ENCODE measurements at places on chromosomes 2 and 18.

GRCh38 chr2:236916181-236916580, 169.5 kb upstream of the COPS8 start:
- no peak for DNase-seq

DNA sequence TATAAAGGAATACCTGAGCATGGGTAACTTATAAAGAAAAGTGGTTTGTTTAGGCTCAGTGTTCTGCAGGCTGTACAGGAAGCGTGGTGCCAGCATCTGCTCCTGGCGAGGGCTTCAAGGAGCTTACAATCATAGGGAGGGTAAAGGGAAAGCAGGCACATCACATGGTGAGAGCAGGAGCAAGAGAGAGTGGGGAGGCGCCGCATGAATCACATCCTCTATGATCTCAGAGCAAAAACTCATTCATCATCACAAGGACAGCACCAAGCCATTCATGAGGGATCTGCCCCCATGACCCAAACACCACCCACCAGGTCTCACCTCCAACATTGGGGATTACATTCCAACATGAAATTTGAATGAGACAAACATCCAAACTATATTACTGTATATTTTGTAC, 32.5 kb downstream of the R3HDM1 start:
- DNase-seq, result no peak

DNA sequence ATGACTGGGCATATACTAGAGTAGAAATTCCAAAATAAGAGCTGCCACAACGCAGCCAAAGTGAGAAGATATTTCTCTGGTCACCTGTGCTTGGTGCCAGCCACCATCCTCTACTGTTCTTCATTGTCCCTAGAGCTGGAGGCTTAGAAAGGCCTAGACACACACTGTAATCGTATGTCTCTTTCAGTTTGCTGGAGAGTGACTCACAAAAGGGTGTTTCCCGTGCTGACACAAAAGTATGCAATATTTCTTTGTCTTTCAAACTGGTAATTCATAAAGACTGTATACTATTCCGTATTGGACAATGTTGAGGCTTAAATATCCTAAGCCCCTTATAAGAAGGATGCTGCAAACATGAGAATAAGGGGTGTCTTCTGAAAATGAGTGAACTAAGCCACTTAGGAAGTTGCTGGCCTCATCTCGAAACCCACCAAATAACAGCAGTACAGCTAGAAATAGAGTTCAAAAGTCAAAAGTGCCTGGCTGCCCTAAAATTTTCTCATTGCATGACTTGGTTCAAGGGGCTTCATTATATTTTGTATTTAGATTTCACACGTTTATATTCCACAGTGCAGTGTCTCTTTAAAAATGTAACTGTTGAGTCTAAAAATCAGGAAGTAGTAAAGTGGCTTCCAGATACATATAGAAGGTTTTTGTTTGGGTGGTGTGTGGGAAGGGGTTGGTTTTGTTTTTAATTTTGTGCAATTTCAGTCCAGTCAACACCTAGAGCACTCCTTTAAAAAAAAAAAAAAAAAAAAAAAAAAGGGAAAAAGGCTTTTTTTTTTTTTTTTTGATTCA, 601.1 kb downstream of the ARHGAP15 start:
- DNase-seq, result peak; percentile 79

DNA sequence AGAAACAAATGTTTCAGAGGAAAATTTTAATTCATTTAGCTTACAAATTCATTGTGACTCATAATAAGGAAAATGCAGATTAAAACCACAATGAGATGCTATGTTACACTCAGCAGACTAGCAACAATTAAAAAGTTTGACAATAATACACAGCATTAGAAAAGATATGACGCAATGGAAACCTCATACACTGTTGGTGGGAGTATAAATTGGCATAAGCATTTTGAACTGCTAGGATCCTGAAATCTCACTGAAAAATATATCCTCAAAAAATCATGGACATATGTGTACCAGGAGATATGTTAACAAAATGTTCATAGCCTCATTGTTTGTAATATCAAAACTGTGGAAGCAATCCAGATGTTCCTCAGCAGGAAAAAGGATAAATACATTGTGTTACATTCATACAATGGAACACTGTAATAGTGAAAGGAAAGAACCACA, 13.7 kb downstream of the CALCRL start:
- peak; percentile 36 for DNase-seq

DNA sequence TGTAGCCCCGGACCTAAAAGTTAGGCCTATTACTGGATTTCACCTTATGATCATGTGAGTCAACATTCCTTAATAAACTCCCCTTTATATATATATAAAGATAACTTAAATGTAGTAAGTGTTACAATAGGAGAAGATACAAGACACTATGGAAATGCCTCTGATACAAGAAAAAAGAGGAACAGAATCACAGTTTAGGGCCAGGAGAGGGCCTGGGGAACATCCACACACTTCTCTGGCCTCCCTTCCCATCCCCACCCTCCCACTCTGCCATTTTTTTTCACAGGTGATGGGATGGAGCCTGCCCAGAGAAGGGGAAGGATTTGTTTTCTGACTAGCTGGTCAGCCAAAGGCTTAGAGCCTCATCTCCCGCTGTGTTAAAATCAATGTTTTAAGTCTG, 6.4 kb downstream of the CDC42EP3 start:
- DNase-seq, result no peak

GRCh38 chr2:84878459-84878858, 2.4 kb downstream of the TRABD2A start:
- no peak for DNase-seq

DNA sequence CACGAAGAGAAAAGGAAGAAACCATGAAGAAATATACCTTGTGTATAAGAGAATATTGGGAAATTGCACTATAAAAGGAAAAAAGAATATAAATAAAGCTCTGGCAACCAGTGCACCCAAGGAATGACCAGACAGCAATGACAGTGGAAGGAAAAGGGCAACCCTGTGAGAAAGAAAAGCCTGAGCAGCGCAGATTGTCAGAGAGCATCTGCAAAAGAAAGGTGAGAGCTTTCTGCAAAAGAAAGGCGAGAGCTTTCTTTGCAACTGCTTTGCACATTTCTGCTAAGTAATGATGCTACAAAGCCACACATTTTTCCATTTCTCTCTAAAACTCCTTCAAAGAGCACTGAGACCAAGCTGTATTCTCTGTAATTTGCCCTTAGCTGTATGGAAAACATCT, 83.6 kb downstream of the CTNNA2 start:
- DNase-seq, result no peak

DNA sequence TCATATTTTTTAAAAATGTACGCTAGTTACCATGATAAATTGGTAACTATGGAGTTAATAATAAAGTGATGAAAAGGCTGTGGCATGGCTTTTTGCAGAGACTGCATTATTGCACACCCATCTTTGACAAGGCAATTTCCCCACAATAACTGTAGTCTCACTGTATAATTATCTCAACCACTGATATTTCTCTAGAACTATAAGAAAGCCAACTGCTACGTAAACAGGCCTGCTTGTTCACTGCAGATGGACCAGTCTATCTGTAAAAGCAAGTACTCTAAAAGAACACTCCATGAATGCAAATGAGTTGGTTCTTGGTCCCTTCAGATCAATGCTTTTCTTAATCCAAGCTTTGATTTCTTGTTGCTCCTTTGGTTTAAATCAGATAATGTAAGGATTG, 218.7 kb downstream of the RBM43 start:
- DNase-seq, result no peak

- DNase-seq, result no peak
Measured at GRCh38 chr2:105080461-105080860, 42.6 kb downstream of the MRPS9 start.

- DNase-seq, result no peak
Measured at GRCh38 chr2:222998459-222998858, 53.5 kb upstream of the KCNE4 start.

- no peak for DNase-seq
Measured at GRCh38 chr2:85651097-85651496, 16.9 kb downstream of the SFTPB start.

DNA sequence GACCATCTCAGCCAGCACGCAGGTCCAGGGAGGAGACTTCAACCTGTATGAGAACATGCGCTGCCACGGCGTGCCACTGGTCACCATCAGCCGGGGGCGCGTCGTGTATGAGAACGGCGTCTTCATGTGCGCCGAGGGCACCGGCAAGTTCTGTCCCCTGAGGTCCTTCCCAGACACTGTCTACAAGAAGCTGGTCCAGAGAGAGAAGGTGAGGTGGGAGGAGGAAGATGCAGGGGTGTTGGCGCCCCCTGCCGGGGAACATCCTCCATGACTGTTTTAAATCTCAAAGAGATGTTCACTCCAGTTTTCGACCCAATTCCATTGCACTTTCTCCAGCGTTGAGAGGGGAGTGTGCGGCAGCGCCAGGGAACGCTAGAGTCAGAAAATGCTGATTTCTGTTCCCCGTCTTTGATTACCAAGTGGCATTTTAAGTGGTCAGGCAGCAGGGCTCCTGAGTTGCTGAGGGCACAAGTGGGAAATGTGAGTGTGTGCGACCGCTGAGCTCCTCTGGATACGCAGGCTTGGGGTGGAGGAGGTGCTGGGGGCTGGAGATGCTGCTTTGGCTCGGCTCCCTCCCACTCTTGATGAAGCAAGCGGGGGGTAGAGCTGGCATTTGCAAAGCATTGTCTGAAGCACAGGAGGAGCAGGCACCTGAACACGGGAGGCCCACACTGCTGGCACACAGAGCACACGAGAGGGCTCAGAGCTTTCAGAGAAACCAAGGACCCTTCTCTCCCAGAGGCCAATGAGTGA, 27.7 kb upstream of the MAPRE3 start:
- peak; percentile 95 for DNase-seq

- DNase-seq, result no peak
Measured at GRCh38 chr18:293536-293935, 25.7 kb upstream of the THOC1 start.

GRCh38 chr2:46538393-46538792, 59.0 kb downstream of the TMEM247 start:
- no peak for DNase-seq

GRCh38 chr2:7812231-7812995, 869.4 kb upstream of the ID2 start:
- no peak for DNase-seq

GRCh38 chr2:28325567-28326468, 66.8 kb upstream of the FOSL2 start:
- peak; percentile 75 for DNase-seq

- peak; percentile 42 for DNase-seq
Measured at GRCh38 chr2:54898456-54899226, 151.6 kb downstream of the RTN4 start.

DNA sequence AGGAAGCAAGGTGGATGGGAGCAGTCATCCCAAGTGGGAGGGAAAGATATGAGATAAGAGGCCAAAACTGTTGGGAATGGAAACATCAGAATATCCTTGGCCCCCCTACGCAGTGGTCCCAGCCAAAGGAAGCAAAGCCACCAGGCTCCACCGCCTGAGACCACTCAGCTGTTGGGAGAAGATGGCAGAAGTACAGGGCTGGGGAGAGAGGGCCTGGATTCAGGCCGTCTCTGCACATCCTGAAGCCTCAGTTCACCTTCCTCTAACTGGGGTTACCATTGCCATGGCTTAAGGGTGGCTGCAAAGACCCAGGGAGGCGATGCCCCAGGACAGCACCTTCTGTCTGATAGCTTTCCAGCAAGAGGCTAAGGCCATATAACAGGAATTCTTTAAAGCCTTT, 193.8 kb downstream of the MGAT5 start:
- no peak for DNase-seq

DNA sequence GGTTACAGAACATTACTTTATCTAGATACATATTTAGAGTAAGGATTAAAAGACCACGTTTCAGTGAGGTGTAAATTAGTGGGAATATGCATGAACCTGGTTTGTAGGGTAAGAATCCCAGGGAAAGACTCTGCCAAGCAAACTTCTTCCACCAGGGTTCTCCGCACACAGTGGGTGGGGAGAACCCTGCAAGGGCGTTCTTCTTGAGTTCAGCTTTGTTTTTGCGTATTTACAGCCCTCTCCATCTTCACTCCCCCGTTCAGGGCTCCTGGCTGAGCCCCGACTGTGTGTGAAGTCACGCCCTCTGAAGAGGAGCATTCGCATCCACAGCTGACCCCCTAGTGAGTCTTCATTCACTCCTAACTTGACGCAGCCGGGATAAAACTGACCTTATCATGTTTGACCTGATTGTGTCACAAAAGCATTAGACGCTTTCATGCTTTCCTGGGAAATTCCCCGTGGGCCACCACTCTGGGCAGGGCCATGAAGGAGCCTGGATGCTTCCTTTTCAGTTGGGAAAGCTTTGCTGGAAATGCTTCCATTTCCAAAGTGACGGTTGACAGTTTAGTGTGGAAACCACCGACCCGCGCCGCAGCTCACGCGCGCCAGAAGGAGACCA, 1.0 kb downstream of the ALKAL2 start:
- no peak for DNase-seq

GRCh38 chr2:20567159-20567925, 83.6 kb downstream of the HS1BP3 start:
- DNase-seq, result peak; percentile 36

DNA sequence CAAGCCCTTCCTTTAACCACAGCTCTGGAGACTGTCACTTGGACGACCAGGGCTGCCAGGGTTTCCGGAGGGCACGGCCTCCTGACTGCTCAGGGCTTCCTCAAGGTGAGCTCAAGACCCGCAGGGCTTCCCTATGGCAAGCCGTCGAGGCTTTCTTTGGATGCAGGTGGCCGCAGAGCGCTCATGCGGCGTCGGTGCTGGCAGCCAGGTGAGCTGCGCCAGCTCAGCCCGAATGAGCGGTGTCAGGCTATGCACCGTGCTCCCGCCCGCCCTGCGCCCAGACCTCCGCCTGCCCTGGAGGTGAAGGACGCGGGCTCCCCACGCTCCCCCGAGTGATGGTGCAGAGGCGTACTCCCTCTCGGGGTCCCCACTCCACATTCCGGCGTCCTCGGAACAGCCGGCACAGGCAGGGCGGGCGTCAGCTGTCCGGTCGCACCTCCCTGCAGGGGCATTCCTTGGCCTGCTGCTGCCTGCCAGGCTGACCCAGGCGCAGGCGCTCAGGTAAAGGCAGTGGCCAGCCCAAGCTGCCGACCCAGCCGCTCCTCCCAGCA, 20.8 kb upstream of the TUBB6 start:
- no peak for DNase-seq

- no peak for DNase-seq
Measured at GRCh38 chr18:23519734-23520133, 16.4 kb downstream of the RMC1 start.

DNA sequence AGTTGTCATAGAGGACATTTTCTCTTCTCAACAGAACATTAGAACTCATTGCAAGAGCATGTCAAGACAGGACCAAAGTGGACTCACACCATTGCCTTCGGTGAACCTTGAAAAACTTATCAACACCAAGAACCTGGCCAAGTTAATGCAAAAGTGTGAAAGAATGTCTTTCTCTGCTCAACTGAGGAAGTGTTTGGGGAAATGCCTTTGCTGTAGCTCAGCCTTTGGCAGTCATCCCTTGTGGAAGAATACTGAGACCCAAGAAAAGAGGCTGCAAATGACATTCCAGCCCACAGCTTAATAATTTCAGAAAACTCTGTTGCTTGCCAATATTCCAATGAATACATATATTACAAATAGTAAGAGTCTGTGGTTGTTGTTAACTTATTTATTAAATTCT, 728.8 kb upstream of the PIK3C3 start:
- no peak for DNase-seq

- DNase-seq, result no peak
Measured at GRCh38 chr2:142425551-142425950, 294.7 kb upstream of the LRP1B start.

Measured in osteoblast (primary cell).